ENCODE measurements at places on chromosomes 11 and 22.

DNA sequence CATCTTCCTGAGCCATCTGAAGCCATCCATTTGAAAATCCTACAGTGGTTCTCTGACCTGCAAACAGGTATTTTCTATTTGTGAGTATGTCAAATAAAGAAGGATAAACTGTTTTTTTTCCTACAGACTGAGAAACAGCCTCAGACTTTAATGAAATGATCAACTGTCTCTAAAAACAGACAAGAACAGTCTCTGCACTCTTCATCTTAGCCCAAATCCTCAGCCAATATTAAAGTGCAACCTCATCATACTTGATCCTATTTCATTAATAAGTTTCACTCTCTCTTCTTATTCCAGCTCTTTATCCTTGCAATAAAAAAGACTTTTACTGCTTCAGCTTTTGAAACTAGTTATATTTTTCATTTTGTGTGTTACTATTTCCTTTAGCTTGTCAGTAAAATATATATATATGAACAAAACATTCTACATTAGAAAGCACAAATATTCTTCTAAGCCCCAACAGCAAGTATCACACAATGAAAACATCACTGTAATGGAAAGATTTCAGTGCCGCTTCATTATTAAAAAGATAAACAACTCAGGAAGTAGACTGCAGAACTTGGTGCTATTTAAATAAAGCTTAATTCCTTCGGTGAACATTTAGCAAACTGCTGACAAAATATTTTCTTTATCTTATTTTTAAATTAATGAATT, 45.5 kb upstream of the FAT3 start:
- no peak for DNase-seq

DNA sequence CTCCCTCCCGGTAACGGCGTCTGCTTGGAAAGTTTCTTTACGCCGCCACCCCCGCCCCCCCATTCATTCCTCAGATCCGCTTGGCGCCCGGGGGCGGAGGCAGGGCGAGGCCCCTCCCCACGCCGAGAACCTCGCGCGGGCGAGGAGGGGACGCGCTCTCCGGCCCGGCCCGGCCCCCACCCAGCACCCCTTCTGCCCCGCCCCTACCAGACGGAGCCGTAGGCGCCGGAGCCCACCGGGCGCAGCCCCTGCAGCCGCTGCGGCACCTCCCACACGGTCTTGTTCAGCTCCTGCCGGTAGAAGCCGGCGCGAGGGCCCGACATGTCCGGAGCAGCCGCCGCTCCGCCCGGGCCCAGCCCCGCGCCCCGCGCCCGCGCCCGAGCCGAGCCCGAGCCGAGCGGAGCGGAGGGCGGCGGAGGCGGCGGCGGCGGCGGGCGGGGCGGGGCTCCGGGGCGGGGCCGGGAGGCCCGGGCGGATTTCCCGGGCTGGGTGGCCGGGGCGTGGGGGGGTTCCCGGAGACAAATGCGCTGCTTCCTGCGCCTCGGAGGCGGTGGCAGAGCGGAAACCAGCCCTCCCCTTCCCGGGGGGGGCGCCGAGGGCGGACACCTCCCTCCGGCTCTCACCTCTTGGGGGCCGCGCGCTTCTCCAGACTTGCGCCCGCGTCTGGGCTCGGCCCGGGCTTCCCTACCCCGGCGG, at the start of gene MAPK11:
Gene MAPK11 (minus strand): TSS at position 411 of the 696 bp plus-strand sequence. CDS start 88 bp downstream, at position 323.
- peak; percentile 80 for DNase-seq

- DNase-seq: no peak
Observed at GRCh38 chr11:59787816-59788215, 22.8 kb downstream of the MRPL16 start.

DNA sequence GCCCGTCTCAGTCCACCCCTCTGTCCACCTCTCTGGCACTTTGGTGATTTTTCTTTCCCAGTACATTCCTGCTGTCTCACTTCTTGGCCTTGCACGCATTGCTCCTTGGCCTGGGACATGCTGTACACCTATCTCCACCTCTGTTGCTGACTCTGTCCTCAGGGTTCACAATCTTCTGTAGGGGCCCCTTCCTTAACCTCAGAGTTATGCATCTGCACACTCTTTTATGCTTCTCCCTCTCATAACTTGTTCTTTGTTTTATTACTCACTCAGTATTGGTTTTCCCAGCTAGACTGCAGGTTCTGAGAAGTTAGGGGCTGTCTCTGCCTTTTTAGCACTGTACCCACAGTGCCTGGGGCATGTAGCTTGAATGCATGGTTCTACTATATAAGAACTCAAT, 139.1 kb upstream of the MTMR2 start:
- DNase-seq: no peak
